LHCN-M2 (cell line): ENCODE measurements at places on chromosomes 7 and 10. TPM values are rescaled to one million over a fixed set of nuclear protein-coding genes. Genes with fewer than 3 reads are reported as not detected.
A peak's percentile ranks its signal among the peaks of the same experiment; 100 is the strongest.

- DNase-seq: no peak
Observed at GRCh38 chr10:98423691-98424120, 8.7 kb upstream of the PYROXD2 start.

DNA sequence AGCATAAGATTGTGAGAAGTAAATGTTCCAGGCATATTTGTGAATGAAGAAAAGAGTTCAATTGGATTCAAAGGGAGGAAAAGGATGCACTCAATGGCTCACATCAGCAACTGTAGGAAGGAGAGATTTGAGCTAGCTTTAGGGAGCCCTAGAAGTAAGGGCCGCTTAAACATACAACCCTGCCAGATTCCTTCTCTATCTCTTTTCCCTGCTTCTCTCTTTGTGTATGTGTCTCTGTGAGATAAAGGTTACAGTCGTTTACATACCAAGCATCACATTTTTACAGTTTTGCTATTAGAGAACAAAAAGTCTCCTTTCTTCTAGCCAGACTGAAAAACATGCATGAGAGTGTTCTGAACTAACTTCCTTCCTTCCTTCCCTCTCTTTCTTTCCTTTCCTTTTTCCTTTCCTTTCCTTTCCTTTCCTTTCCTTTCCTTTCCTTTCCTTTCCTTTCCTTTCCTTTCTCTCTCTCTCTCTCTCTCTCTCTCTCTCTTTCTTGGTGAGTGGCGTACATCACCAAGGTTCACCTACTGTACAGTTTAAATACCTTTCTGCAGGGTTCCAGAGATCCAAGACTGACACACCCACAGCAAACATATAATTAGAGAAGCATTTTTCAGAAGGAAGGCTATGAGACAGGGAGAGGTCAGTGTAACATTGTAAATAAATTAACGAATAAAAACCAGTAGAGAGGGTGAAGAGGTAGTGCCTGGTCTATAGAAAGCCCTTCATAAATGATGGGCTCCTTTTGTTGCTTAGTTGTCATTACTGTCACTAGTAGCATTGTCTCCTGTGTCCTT is 240.4 kb downstream of the ARL4A start:
- no peak for DNase-seq

The CUBN gene
- total RNA-seq: 0.32 and 0.69 TPM in 2 replicates

GRCh38 chr10:34200355-34200901 is 614.7 kb downstream of the PARD3 start:
- no peak for DNase-seq

The SPDYE8 gene
- not detected in 2 replicates for total RNA-seq

DNA sequence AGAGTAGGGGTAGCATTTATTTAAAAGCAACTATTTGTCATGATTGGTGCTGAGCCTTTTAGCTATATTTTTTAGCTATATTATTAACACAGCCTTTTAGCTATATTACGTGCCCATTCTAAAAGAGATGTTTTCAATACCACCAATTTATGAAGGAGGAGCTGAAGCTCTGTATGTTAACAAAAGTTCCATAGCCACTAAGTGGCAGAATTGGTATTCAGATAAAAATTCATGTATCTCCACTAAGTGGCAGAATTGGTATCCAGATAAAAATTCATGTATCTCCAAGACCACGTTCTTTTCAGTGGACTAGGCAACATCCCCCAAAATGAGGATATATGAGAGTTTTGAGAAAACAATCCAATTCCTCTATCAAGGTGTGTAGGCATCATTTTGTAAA is 268.6 kb downstream of the HGF start:
- DNase-seq: peak; percentile 71

DNA sequence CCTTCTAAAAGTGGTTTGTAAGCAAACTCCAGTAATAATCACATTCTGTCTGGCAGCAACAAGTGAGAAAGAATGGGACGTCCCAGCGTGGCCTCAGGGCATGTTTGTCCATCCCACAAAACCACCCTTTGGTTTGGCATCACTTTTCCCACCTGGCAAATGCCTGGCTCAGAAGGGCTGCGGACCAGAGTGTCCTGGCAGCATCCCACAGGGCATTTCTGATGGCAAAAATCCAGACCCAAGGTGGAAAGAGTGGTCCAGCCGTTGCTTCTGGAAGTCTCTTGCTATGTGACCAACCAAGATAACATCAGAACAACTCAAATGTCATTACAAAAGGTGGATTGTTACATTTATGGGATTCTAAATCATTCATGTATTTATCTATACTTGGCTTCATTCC is 174.4 kb downstream of the CREB5 start:
- DNase-seq: no peak

GRCh38 chr10:11035301-11035991 is 17.8 kb downstream of the CELF2 start:
- DNase-seq: peak; percentile 93

DNA sequence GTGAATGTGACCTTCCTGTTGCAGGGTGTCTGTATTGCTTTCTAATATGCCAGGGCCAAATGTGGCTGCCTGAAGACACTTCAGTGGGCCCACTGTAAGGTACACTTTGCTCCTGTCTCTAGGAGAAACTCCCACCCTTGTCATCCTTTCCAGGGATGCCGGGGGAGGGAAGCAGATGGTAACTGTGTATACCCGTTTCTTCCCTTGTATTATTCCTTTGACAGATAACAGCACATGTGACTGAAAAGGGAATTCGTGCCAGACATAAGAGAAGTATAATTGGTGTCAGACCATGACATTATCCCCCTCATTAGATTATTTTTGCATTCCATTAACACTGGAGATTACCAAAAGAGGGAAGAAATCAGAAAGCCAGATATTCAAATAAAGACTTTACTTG is 317.7 kb downstream of the CAMK1D start:
- DNase-seq: no peak

DNA sequence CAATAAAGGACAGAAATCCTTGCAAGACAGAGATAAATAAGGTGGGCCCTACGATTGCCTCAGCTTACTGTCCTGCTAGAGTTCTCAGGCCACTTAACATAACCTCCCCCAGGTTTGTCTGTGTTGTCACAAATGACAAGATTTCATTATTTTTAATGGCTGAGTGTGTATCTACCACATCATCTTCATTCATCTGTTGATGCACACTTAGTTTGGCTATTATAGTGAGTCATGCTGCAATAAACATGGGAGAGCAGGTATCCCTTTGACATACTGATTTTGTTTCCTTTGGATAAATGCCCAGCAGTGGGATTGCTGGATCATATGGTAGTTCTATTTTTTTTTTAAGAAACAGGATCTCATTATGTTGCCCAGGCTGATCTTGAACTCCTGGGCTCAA is 60.6 kb downstream of the PRTFDC1 start:
- DNase-seq: peak; percentile 90

GRCh38 chr10:119251315-119251708 is 43.9 kb downstream of the GRK5 start:
- no peak for DNase-seq

- no peak for DNase-seq
Observed at GRCh38 chr10:79150444-79150754, 81.6 kb downstream of the ZMIZ1 start.

DNA sequence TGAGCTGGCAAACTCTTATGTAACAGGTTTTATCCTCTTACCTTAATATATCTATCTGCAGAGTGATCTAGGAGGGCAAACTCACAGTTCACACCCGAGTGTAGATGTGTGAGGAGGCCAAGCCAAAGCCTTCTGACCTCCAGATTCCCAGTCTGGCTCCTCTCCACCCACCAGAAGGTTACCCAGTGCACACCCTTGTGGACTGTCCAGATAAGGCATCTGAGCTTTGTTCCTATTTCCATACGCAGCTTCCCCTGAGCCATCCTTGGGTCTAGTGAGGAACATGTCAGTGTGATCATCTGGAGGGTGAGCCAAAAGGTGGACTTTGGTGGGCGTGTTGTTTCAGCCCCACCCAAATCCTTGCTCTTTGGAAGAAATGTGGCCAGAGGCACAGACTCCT is 203.0 kb upstream of the MEOX2 start:
- peak; percentile 58 for DNase-seq

- no peak for DNase-seq
Observed at GRCh38 chr10:111091833-111092232, 15.0 kb downstream of the ADRA2A start.

The CABCOCO1 gene
- total RNA-seq: 0.40 TPM in 1 of 2 replicates, not detected in the other

- DNase-seq: no peak
Observed at GRCh38 chr10:95290461-95291364, at the start of gene PDLIM1. Gene PDLIM1 (minus strand): TSS chr10:95291003. CDS start chr10:95290915, 88 bp downstream.

- no peak for DNase-seq
Observed at GRCh38 chr10:123859653-123860050, 32.0 kb downstream of the CPXM2 start.

DNA sequence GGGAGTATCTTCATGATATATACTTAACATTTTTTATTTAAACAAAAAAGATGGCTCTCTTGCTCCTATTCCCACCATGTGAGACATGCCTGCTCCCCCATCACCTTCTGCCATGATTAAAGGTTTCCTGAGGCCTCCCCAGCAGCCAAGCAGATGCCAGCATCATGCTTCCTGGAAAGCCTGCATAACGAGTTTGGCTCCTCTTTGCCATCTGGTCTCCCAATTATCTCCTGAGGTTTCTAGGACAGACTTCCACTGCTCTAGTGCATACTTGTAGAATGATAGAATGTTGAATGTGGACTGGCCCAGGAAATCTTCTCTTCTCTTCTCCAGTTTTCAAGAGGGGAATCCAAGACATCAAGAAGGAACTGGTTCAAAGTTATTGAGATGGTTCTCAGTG is 45.9 kb upstream of the ELAPOR2 start:
- DNase-seq: no peak
